ENCODE measurements at places on chromosomes 11 and 22.

GRCh38 chr11:88039476-88040147 is 135.6 kb downstream of the RAB38 start:
- DNase-seq: no peak

GRCh38 chr11:10646681-10647355 is 46.7 kb downstream of the IRAG1 start:
- no peak for DNase-seq

DNA sequence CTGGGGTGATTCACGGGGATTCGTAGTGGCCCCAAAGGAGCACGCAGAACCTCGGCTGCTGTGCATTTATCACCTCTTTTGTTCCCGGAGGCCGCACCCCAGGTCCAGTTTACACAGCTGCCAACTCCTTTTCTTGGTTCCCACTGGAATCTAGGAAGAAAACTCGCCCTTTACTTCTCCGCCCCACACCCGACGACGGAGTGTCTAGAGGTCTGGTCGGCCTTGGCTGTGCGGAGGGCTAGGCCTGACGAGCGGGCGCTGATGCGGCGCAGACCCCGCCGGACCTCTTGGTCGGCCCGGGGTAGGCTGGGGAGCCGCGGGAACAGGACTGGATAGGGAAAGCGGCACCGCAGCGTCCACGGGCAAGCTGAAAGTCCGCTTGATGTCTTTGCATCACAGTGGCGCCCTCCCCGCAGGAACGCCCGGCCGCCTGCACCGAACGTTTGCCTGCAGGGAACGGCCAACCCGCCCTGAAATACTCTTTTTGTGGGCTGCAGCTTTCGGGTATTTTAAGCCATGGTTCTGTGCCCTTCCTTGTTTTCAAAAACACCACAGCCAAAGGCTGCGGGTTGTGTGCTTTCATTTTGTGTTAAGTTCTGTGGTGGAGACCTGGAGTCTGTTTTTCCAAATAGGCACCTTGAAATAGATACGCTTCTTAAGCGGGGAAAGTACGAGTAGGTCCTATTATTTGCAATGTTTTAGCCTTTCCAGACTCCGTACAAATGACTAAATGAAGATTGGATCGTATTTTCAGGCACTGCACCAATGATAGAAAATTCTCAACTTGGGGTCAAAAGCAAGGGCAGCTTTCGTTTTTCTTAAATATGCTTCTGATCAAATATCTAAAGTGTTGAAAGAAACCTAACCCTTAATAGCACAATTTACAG is 829 bp upstream of the ZBED5 start:
- peak; percentile 22 for DNase-seq

- DNase-seq: no peak
Measured at GRCh38 chr11:127149410-127149809, 148.8 kb upstream of the KIRREL3 start.

GRCh38 chr11:18802381-18803257 is 11.0 kb upstream of the PTPN5 start:
- no peak for DNase-seq

- DNase-seq: peak; percentile 85
Measured at GRCh38 chr22:29883045-29883774, at the start of gene MTMR3. Gene MTMR3 (plus strand): TSS chr22:29883174. CDS start chr22:29971060, 87,886 bp downstream.

DNA sequence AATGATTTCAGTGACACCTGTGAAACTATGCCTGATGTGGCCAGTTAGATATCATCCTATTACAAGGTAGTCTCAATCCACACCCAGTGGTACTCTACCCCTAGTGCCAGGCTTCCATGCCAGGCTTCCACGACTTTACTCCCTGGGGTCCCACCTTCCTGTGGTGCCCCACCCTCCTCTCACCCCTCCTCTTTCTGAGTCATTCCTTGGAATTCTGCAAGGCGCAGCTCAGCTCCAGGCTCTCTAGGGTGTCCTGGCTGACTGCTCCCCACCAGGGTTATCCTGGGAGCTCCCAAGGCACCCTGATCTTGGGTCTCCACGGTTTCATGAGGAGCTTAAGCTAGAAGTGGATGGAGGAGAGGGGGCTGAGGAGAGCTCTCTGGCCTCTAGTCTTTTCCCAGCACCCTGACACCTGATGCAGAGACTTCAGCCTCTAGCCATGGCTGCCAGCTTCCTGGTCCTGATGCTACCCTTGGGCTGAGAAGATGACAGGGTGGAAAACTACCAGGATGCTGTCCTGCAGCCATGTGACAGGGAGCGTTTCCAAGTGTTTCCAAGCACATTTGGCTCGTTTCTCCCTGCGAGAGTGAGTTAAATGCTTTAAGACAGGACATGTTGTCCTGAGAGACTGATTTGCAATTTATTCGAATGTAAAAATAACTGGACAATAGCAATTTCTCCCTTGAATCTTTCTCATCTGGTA is 1461.2 kb downstream of the TBC1D22A start:
- no peak for DNase-seq

DNA sequence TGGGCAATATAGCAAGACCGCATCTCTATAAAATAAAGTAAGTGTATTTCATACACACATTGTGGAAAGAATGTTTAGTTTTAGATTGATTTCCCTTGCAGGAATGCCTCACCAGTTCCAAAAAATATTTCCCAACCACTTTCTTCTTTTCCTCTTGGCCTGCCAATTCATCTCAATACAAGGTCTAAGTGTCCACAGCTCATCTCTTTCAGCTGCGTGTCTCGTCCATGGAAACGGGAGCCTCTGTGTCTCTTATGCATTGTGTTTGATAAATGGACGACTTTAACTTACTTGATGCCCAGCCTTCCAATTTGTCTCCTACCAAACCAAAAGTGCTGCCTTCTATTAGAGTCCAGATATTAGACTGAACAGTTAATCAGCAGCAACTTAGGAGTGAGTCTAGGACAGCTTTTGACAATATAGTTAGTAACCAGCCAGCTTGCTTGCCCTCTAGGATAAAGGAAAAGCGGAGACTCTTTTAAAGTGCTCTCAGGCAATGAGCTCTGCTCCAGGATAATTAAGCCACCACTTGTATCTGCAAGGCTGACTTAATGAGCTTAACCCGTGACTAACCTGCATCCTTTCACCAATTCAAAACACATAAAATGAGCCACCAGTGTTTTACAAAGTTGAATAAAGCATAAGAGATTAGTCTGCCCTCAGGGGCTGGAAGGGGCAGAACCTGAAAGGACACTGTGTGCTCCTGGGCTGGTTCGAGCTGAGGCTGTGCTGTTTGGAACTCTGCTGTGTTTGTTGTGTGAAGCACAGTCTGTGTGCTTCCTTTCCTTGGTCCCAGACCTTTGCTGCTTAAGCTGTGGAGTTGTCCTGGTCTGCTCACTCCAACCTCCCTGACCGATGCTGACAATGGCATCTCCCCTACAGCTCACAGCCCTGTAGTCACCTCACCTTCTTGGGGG is 27.5 kb downstream of the FBXO7 start:
- no peak for DNase-seq

DNA sequence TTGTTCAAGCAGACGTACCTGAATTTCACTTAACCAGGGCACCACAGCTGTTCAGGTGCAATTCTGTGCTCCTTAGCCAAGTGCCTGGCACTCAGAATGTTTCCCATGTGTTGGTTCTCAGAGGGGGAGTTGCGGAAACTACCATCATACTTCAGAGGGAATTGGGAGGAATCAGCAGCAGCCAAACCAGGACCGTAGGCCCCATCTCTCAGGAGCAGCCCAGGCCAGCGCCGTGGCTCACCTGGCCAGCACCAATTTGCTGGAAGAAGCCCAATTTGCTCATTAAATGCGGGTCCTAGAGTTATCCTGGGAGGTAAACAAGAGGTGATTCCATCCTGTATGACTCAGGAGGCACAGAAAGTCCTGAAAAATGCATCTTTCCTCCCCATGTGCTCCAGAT is 435.4 kb downstream of the BRD1 start:
- no peak for DNase-seq

DNA sequence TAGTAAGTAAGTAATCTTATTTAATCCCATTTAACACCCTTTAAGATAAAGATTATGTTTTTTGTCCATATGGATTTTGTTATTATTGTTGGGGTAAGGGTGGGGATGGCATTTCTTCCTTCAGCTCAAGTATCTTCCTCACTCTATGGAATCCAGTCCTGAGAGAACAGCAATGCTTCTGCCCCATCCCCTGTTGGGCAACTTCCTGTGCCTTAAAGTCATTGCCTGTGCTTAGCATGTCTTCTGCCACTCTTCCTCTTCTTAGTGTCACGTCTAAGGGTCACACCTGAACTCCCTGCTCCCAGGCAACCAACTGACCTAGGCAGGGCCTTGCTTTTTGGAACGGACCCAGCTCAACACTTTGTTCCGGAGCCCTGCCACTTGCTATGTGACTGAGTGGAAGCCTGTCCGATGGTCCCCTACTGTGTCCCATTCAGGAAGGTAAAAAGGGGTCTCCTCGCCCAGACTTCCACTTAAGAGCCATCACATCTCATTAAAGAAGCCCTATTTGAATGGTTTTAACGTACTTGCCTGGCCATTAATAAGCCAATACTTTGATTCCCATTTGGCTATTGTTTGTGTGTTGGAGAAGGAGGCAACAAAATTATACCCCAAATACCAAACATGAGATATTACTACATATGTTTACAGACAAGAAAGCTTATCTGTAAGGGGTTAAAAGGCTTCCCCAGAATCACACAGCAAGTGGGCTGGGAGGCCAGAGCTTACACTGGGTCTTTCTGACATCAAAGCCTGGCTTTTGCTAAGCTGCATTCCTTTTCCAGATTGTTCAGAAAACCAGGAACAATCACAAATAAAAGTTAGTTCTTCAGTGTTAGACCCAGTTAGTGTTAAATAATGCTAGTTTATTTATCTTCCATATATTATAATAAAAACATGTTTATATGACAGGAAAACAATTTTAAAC is 59.2 kb downstream of the RAB38 start:
- no peak for DNase-seq

DNA sequence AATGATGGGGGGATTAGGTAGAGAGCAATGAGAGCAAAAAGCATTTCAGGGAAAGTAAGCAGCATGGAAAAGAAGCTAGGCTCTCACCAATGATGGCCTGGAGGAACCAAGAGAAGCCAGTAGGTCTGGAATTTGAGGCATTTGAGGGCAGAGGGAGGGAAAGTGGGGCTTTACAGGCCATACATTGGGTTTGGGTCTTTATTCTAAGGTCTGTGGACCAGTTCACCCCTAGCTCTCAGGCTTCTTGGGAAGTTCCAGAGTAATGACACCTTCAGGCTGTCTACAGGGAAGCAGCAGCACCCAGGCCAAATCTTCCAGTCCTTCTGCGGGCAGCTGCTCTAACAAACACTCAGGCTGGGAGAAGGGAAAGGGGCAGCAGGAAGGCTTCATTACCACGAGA is 29.4 kb downstream of the ARFGAP2 start:
- DNase-seq: no peak

GRCh38 chr11:42319921-42320320 is 860.5 kb upstream of the LRRC4C start:
- no peak for DNase-seq

GRCh38 chr11:69296890-69297786 is 3.2 kb downstream of the MYEOV start:
- peak; percentile 65 for DNase-seq

- DNase-seq: no peak
Measured at GRCh38 chr11:3867209-3868091, 12.0 kb downstream of the STIM1 start.

DNA sequence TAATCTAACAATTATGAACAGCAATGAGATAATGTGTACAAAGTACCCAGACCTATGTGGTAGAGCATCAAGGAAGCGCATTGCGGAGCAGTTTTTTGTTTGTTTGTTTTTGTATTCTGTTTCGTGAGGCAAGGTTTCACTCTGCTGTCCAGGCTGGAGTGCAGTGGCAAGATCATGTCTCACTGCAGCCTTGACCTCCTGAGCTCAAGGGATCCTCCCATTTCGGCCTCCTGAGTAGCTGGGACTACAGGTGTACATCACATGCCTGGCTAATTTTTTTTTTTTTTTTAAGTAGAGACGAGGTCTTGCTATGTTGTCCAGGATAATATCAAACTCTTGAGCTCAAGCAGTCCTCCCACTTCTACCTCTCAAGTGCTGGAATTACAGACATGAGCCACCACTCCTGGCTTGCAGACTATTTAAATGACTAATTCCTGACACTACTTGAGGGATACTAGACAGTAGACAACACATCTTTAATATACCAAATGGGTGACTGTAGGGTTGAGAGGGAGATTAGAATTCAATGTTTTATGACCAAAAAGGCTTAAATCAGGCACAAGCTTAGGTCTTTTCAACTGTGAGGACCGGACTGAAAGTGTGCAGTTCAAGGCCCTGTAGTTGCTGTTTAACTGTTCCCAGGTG is 12.7 kb downstream of the OR51B4 start:
- no peak for DNase-seq

DNA sequence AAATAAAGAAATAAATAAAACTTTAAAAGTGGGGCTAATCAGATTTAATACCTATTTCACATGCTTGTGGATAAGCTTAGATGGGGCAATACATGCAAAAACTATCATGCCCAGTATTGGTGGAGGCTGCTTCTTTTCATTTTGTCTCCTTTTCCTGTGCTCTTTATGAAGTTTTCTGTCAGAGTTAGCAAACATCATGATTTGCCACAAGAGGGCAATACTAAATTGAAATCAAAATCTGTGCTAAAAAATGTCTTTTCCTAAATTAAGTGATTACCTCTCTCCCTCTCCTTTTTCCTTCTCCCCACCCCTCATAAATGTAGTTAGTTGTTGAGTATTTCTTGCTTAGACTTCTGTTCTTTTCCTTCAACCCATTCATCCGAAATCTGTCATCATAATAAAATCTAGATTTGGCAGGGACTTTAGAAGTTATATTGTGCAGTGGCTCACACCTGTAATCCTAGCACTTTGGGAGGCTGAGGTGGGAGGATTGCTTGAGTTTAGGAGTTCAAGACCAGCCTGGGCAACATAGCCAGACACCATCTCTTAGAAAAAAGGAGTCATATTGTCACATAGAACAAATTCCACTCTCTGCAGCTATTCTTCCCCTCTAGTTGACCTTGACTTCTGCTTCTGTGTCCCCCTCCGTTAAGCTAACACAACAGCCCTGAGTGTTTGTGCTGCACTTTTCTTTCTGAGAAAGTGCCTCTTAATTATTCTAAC is 4.7 kb upstream of the ARHGAP42 start:
- DNase-seq: no peak

GRCh38 chr22:40396882-40397281 is 26.5 kb downstream of the SGSM3 start:
- no peak for DNase-seq

GRCh38 chr11:4926608-4927007 is 2.5 kb upstream of the OR51G1 start:
- DNase-seq: no peak

DNA sequence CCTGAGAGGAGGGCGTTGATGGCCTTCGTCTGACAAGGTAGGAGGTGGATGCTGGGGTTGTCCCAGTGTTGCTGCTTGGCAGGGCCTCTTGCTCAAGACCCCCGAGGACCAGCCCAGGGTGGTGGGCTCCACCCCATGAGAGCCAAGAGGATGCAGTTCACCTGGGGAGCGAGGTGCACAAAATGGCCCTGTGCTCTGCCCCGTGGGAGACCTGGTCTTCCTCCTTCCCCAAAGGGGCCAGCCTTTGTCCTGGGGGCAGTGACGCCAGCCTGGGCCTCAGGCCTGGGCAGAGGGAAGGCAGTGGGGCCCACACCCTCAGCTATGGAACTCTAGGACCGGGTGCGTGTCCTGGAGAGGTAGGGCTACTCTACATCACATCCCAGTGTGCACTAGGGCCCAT is 1233.3 kb downstream of the TBC1D22A start:
- DNase-seq: no peak
